ENCODE measurements at places on chromosomes 16 and 17.

- no peak for DNase-seq
Measured at GRCh38 chr16:11302977-11303376, 21.8 kb upstream of the PRM1 start.

DNA sequence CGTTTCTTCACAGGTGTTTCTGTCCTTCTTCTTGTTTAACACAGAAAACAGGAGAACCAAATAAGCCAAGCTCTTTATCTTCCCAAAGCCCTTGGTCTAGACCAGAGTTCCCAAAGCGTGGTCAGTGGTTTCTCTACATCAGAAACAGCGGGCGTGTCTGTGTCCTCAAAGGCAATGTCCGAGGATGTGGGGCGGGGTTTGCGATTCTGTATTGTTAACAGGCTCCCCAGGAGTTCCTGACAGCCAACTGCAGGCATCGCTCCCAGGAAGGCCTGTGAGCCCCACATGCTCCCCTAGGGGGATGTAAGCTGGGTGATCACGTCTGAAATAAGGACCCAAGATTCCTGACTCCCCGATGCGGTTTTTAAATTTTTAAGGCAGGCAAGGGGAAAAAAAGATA, 28.4 kb upstream of the SLC25A19 start:
- no peak for DNase-seq

- no peak for DNase-seq
Measured at GRCh38 chr17:42038221-42038973, 12.0 kb downstream of the C17orf113 start.

GRCh38 chr16:84042879-84043485, 387 bp upstream of the SLC38A8 start:
- no peak for DNase-seq

GRCh38 chr17:41870627-41871026, 5.4 kb upstream of the KLHL11 start:
- DNase-seq = no peak

DNA sequence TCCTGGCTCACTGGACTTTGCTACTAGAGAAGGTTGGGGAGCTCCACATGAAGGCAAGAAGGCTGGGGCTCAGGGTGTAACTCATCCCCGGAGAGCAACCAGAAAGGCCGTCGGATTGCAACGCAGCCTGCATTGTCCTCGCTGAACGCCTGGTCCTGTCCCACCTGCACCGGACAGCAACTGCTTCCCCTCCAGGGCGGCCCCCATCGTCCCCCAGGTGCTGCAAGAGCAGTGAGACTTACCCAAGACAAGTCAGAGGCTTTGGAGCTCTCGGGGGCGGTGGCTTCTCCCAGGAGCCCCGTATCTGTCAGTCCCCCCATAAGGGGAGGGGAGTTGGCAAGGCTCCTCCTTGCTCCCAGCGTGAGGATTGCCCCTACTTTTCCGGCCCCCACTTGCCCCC, 18.4 kb downstream of the METRNL start:
- no peak for DNase-seq

- DNase-seq = no peak
Measured at GRCh38 chr16:16016388-16016964, 67.1 kb downstream of the ABCC1 start.

DNA sequence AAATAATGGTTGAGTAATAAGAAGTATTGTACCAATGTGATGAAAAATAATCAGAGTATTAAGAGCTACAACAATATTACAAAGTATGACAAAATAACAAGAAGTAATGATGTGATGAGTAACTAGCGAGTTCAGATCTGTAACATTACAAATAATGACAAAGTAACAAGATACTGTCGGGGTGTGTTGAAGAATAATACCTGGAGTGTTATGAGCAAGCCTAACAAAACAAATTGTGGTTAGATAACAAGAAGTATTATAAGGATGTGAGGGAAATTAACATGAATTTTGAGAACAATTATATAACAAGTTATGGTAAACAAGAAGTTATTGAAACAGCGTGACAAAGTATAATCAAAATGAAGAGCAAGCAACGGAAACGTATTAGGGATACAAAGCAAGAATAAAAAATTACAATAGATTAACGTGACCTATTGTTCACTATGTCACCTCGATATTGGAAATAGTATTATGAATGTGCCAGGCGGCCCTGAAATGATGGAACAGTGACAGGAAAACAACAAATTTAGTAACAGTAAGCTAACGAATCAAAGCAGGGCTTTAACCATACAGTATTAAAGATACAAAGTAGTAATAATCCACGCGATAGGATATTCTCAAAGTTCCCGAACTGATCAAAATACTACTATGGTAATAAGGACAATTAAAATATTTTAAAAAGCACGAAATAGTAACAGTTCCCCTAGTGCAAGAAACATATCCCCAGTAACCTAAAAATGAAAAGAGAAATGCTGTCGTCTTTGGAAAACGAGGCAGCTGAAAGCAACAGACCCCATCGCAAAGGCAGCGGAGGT, 1.6 kb downstream of the TBX4 start:
- no peak for DNase-seq

GRCh38 chr16:87445486-87445885, 47.3 kb downstream of the ZCCHC14 start:
- peak; percentile 87 for DNase-seq

DNA sequence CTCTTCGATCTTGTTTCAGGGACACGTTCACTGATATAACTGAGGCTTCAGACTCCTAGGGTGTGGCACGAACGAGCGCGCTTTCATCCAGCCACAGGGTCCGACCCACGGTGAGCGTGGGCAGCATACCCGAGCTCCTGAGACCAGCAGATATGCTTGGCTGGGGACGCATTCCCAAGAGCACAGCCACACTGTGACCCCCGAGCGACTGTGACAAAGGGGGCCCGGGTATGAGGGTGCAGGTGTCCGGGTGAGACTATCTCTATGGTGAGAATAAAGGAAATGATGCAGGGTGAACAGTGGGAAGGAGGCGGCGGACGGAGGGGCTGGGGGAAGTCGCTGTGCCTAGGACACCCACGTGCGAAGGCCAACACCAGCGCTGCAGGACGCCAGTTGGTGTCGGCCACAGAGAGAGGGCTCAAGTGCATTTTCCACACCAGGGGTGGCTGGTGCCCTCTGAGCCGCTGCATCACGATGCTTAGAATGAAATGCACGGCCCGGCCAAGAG, 17.6 kb downstream of the RPH3AL start:
- DNase-seq = no peak

- no peak for DNase-seq
Measured at GRCh38 chr16:13781575-13782338, 138.2 kb upstream of the ERCC4 start.

DNA sequence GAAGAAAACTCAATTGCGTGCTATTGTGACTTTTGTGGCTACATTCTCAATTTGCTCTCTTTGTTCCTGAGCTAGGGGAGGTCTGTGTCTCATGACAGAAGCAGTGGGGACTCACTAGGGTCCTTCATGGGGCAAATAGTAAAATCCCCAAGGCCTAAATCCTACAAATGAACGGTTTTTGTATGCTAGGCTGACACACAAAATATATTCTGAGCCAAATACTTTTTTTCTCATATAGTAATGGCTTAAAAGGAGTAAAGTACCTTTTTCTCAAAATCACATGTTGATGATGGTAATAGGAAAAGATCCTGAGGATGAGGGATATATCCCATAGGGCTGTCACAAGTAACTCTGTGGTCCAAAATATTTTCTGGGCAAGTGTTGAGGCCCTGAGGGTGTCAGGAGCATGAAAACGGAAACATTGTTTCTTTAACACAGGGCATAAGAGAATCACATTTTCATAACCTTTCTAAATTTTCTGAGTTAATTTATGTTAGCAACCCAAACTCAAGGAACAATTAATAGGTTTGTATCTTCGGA, 77.5 kb upstream of the CNTNAP4 start:
- DNase-seq = no peak

GRCh38 chr17:29495011-29495410, 71.8 kb downstream of the ABHD15 start:
- no peak for DNase-seq

GRCh38 chr17:4678448-4679026, 25.4 kb downstream of the PELP1 start:
- DNase-seq = peak; percentile 61

DNA sequence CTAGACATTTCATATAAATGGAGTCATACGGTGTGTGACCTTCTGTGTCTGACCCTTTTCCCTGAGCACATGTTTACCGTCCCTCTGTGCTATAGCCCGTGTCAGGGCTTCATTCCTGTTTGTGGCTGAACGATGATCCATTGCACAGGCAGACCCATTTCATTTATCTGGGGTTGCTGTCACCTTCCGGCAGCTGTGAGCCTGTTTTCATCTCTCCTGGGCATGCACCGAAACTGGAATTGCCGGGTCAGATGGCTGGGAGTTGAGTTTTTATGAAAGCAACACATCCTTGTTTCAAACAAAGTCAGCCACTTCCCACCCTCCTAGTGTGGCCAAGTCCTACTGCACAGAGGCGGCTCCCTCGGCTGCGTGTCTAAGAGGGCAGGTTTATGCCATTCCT, 25.5 kb downstream of the BAIAP2 start:
- no peak for DNase-seq

DNA sequence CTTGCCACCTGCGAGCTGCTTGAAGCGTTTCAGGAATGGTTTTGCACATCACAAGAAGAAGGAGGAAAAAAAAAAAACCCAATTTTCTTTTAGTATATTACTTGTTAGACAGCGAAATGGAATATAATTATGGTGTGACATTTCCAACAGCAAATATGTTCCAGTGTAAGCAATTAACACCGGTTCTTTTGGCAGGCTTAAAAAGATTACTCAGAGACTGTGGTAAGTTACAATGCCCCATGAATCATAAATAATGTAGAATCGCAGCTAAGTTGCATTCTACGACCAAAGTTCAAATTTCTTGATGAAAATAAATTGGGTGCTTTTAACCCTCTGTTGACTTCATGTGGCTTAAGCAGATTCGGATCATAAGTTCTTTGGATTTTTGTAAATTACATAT, 245.2 kb downstream of the XYLT1 start:
- DNase-seq = no peak

- DNase-seq = no peak
Measured at GRCh38 chr17:8018436-8018835, 16.0 kb downstream of the GUCY2D start.

DNA sequence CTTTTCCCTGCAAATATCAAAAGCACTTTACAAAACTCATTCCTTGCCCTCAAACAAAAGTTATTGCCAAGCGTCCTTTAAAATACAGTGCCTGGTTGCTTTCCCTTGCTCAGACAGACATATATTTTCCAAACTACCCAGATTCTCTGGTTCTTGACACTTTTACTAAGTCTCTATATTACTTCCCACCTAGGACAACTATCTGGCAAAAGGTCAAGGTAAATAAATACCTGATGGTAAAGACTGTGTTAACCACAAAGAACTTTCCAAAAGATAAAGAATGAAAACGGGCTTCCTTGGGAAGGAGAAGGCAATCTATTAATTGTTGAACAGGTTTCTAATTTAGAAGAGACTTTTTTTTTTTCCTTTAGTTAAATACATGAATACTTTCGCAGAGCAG, 1.9 kb downstream of the HS3ST3A1 start:
- DNase-seq = no peak

DNA sequence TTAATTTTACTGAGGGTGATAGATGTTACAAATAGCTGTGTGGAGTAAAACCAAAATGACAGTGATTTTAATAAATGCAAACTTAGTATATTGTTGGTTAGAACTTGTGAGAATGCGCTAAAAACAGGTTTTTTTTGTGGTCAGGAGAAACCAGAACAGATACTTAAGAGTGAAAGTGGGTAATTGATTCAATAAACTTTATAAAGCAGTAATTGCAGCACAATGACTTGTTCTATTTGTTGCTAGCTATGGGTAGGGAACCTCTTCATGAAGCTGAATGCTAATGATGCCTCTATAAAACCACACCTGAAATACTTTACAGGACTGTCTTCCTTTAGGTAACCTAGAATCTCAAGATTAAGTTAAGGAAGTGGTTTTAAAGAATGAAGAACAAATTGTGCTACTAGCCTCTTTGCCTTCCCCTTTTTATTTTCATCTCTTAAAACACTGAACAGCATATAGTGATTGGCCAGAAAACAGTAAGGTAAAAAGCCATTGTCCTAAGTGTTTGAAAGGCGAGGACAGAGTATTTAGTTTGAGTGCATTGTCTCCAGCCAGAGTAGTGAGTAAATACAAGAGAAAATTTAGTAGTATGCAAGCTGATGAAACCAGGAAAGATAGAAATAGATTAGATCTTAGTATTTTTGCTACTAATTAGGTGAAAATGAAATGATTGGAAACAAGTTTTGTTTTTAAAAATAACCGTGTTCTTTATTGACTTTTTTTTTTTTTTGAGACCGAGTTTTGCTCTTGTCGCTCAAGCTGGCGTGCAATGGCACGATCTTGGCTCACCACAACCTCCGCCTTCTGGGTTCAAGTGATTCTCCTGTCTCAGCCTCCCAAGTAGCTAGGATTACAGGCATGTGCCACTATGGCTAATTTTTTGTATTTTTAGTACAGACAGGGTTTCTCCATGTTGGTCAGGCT, 6.0 kb downstream of the GGNBP2 start:
- no peak for DNase-seq

DNA sequence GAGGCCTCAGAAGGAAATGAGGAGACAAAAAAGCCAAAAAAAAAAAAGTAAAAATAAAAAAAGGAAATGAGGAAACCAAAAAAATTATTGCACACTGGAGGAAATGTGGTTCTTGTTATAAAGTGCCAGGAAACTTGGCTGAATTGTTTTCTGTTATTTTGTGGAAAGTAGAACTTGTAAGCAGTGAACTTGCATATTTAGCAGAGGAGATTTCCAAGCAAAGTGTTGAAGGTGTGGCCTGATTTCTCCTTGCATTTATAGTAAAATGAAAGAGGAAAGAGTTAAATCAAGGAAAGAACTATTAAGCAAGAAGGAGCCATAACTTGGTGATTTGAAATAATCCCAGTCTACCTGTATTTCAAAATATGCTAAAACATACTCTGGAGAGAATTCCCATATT, 34.1 kb upstream of the CPPED1 start:
- no peak for DNase-seq

- no peak for DNase-seq
Measured at GRCh38 chr16:82016964-82017363, 5.7 kb upstream of the SDR42E1 start.

GRCh38 chr16:60821661-60822060, 1214.6 kb downstream of the CDH8 start:
- DNase-seq = no peak

DNA sequence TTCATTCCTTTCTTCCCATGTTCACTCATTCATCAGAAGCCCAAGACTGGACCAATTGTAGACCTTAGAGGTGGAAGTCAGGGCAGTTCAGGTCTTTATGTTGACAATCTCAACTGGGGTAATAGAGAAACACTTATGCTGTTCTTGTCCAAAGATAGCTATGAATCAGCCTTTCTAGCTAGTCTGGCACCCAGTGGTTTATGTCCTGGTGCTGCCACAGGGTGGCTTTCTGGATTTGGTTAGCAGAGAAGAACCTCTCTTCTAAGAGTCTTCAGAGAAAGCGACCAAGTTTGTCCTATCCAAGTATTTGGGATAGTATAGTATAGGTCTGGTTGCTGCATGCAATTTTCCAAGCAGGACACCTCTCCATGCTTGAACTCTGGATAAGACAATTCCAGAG, 83.3 kb downstream of the NOG start:
- no peak for DNase-seq

- DNase-seq = no peak
Measured at GRCh38 chr17:57638284-57638683, 106.8 kb downstream of the CCDC182 start.
